ENCODE measurements at places on chromosomes 16 and 17.

GRCh38 chr16:68658341-68658973 lies 13.3 kb downstream of the CDH3 start:
- no peak for DNase-seq

DNA sequence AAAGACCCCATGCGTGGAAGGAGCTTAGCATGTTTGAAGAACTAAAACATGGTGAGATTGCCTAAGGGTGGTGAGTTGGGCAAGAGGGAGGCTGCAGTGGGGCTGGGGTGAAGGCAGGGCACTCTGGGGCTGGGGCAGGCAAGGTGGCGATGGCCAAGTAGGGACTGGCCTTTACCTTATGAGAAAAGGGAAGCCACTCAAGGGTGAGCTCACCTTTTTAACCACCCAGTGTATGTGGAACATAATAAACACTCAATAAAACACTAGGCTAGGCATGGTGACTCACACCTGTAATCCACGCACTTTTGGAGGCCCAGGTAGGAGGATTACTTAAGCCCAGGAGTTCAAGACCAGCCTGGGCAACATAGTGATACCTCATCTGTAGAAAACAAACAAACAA lies 37.7 kb downstream of the LYRM9 start:
- DNase-seq, result no peak

GRCh38 chr16:77043076-77043475 lies 147.9 kb upstream of the MON1B start:
- no peak for DNase-seq

DNA sequence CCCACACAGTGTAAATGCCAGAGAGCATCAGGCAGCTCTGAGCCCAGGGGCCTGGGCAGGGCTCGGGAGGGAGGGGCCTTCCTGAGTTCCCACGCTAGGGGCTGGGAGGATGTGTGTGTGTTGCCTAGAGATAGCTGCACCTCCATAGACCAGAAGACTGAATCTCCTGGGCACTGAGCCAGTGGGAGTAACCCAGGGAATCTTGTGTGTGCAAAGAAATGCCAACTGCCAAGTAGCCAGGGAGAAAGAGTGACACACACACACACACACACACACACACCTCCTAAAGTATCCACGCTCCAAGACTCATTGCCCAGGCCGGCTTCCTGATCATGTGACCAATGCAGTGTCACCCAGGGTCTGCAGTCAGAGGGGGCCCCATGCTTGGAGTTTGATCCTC lies 166.2 kb upstream of the RPL38 start:
- no peak for DNase-seq
